Activated T-helper 1 cell treated with Interleukin-2 at 50 U/mL for 16 hours (primary cell): ENCODE measurements at places on chromosomes 4 and X.

- DNase-seq, result no peak
Measured at GRCh38 chrX:110358548-110358947, at the start of gene RTL9. Gene RTL9, plus strand, starts transcription at chrX:110358848. Its CDS starts 91,770 bp downstream, at chrX:110450618.

DNA sequence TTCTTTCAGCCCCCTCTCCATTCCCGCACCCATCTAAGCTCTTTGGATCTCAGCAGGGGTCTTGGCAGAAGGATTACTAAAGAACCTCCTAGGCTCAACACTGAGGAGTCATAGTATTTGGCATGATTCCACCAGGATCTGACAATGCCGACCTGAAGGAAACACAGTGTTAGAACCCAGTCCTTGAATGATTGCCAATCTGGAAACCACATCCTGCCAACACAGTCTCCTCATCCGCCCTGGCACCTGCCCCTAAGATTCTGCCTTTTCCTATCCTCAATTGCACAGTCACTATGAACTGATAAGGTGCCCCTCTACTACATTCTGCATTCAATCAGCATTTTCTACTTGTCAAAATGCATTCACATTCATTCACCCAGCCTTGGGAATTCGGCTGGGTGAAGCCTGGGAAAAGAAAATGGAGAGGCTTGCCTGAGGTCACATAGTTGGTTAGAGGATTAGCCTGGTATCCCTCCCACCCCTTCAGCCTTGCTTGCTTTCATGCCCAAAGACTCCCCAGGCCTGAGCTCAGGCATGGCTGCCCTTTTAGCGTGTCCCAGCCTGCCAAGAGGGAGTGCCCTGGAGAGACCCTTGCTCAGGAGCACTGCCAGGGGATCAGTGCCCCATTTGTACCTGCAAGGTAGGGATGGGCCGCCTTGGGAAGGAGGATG is 2.2 kb upstream of the CLDN2 start:
- no peak for DNase-seq

- no peak for DNase-seq
Measured at GRCh38 chr4:184471881-184472613, 2.3 kb downstream of the IRF2 start.

DNA sequence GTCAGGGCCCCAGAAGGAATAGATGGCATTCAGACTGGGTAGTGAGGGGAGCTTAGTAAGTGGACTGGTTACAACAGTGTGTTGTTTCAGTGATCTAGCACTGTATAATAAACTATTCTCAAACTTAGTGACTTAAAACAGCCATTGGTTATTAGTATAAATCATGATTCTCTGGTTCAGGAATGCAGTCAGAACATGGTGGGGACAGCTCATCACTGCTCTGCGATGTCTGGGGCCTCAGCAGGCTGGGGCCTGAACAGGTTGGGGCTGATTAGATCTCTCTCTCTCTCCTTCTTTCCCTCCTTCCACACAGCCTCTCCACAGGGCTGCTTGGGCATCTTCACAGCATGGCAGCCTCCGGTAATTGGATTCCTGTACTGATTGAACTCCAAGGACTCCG is 160.4 kb downstream of the GATB start:
- DNase-seq, result no peak

DNA sequence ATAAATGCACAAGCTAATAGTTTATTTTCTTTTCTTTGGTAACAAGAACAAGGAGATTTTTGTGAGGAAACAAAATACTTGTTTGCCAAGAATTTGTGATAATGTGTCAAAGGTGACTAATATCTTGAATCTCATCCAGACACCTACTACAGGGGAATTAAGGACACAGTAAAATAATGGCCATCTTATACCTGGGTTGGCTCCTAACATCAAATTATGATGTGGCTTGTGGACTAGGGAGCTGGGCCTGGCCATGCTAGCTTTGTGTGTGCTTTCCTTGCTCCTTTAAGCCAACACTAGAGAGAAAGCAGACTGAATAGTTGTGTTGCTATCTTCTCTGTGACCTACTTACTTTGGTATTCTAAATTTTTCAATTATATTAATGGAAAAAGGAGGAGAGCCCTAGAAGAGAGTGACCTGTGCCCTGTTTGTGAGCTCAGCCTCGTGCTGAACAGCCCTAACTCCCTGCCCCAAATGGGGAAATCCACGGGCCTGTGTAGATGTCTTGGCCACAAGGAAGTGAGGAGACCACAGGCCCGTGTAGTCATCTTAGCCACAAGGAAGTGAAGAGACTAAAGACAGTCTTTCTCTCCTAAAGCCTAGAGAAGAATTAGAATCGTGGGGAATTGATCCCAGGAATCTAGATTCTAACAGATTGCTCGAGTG is 23.3 kb downstream of the ARHGAP24 start:
- DNase-seq, result no peak

DNA sequence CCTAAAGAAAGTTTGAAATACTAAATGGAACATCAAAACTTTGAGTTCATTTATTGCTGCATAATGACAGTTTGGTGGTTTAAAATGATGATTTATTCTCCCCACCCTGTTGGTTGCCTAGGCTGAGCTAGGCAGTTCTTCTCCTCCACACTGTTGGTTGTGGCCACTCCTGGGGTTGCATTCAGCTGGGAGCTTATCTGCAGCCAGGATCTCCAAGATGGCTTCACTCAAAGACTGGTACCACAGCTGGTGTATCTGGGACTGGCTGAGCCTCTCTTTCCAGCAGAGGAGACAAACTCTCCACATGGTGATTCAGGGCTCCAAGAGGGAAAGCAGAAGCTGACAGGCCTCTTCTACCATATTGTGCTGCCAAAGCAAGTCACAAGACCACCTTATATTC is 33.1 kb downstream of the MSL3 start:
- no peak for DNase-seq

DNA sequence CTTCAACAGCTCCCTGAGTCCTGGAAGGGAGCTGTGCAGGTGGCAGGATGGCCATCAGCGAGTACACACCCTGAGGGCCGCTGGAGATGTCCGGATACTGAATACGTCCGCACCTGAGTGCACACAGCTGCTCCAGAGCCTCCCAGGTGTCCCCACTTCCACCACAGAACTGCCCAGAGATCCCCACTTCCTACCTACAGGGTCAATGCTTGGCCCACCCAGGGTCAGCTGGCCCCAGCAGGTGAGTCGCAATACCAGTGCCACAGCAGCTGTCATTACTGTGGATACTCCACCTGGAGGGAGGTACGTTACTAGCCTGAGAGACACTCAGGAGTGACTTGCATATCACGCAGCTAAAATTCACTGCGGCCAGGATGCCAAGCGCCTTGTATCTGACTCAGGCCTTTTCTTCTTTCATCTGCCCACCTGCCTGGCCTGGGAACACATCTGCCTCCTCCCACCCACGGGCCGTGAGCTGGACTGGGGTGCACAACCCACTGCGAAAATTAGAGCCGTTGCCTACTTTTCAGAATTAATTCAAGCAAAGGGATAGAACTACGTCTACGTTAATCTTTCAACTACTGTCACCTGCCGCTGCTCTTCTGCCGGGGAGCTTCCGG is 9.4 kb downstream of the C4orf50 start:
- no peak for DNase-seq

DNA sequence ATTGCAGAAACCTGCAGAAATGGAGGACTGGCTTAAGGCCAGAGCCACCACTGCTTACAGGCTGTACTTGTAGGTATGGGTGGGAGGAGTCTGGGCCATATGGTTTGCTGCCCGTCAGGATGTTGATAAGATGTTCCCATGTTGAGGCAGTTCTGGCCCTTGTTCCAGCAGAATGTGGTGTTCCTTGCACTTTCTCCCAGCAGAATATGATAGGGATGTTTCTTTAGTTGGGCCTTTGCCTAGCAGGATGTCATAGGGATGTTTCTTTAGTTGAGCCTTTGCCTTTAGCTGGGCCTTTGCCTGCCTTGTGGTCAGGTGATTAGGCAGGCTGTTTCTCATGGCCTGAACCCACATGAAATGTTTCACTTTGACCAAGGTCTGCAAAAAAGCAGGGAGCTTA is 139.1 kb upstream of the PAQR3 start:
- DNase-seq, result no peak

DNA sequence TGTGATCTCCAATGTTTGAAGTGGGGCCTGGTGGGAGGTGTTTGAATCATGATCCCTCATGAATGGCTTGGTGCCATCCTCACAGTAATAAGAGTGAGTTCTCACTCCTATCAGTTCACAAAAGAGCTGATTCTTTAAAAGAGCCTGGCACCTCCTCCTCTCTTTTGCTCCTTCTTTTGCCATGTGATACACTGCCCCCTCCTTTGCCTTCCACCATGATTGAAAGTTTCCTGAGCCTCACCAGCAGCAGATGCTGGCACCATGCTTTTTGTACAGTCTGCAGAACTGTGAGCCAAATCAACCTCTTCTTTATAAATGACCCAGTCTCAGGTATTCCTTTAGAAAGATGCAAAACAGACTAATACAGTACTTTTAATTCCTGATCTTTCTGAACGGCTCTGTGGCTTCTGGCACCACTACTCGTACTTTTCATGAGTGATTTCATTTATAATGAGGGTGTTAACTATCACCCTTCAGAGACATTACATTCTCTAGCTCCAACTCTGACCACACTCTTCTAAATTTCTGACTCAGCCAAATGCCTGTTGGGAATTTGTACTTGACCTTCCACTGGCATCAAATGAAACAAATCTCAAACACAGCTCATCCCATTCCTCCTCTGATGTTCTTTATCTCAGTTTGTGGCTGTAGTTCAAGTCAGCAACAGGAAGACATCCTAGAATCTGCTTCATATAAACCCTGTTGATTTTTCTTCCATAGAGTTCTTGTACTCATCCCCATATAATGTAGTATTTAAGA is 4.2 kb downstream of the UFSP2 start:
- DNase-seq, result no peak

DNA sequence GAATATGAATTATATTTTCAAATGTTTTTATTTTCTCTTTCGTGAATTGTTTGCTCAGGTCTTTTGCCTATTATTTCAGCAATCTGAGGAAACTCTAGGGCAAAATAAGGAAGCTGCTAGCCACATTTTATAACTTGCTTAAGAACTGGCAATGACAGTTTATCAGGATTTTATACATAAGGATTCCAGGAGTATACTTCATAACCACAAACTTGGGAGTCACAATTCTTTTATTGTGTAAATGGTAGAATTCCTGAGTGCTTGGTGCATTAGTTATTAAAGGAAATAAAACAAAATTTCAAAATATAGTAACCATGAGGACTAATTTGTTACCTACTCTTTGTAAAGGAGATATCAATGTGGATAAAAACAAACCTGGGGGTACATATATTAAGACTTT is 54.4 kb downstream of the PALLD start:
- DNase-seq, result no peak

DNA sequence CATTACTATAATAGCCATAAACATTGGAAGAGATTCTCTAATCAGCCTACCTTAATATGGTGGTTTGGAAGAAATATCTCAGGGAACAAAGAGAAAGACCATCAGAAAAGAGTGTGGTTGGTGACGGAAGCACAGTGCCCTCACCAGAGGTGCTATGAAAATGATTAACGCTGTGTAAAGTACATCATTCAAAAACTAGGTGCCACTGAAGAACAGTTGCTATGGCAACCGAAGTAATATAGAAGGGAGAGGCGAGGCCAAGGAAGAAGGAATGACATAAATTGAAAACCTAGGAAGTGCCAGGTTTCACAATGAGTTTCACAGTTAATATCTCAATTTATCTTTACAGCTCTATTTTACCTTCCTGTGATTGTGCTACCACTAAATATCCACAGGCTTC is 57.0 kb upstream of the ARSJ start:
- no peak for DNase-seq

DNA sequence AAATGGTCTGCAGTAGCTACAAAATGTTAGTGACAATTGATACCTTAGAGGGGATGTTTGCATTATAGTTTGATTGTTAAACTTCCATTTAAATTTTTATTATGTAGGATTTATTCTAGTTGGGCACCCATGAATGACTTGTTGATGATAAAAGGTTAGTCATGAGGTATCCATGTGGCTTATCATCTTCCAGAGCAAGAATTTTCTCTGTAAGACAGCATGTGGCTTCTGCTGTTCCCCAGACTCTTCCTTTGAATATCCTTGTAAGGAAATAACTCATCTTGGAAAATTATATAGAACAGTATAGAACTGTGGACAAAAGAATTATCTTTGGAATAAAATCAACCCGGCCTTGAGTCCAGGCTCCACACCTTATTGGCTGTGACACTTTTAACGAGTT is 40.1 kb upstream of the KLHL8 start:
- DNase-seq, result no peak

- no peak for DNase-seq
Measured at GRCh38 chr4:147779451-147779850, 47.6 kb downstream of the ARHGAP10 start.

- no peak for DNase-seq
Measured at GRCh38 chr4:42710761-42711160, 53.9 kb upstream of the ATP8A1 start.

GRCh38 chr4:9969526-9970398 is 51.5 kb downstream of the SLC2A9 start:
- no peak for DNase-seq

- DNase-seq, result no peak
Measured at GRCh38 chr4:1416051-1416947, 10.1 kb upstream of the NKX1-1 start.

- no peak for DNase-seq
Measured at GRCh38 chr4:121597346-121597934, 99.3 kb downstream of the ANXA5 start.

DNA sequence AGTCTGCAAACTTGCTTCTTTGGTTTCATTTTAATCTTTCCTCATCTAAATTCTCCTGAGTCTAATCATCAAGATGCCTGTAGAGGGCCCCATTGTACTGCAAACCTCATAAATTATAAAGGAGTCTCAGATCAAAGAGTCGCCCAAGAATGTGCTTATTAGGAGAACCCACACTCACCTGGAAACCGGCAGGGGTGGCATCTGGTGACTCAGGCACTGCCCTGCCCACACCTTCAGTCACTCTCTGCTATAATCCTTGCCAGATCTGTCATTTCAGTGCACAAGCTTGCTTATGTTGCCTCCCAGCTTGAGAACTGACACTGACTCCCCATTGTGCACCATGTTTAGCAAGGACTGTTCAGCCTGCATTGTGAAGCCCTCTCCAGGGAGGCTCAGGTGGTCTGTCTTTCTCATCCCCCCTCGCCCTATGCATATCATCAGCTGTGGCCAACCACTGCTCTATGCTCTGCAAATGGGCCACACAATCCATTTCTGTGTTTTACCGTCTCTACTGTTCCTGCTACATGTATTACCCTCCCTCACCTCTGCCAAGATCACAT is 12.4 kb downstream of the EPGN start:
- DNase-seq, result no peak
